ENCODE measurements at places on chromosomes 7 and 10.

- DNase-seq, result no peak
Measured at GRCh38 chr10:11683529-11684320, 58.5 kb upstream of the ECHDC3 start.

DNA sequence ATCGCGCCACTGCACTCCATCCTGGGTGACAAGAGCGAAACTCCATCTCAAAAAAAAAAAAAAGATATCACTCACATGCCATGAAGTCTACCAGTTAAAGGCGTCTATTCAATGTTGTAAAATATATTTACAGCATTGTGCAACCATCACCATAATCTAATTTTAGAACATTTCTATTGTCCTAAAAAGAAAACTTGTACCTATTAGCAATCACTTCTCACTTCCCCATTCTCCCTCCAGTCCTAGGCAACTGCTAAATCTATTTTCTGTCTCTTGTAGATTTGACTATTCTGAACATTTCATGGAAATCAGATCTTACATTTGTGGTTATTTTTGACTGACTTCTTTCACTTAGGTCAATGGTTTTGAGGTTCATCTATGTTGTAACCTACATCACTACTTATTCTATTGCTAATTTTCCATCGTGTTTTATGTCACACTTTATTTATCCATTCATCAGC lies 25.2 kb upstream of the OTUD1 start:
- DNase-seq, result no peak

DNA sequence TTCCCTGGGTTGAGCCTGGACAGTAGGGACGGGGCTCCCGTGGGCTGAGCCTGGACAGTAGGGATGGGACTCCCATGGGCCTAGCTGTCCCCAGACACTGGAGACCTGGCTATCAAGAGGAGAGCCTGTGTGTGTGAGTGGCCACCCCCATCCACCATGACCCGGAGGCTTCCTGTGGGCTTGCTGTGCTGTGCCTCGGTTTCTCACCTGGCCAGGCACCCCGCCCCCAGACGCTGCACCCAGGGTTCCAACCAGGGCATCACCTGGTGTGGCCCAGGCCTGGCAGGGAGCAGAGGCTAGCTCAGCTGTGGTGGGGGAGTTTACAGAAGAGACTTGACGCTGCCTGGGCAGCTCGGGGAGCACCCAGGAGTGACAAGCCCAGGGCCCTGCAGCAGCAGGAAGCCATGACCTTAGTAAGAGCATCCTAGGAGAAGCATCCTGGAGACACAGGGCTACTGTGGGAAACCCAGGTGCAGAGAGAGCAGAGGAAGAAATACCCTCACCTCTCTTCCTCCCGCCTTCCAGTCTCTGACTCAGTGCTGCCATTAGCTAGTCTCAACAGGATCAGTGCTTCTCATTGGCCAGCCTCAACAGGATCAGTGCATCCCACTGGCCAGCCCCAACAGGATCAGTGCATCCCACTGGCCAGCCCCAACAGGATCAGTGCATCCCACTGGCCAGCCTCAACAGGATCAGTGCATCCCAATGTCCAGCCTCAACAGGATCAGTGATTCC lies 61.0 kb downstream of the PDGFA start:
- no peak for DNase-seq

DNA sequence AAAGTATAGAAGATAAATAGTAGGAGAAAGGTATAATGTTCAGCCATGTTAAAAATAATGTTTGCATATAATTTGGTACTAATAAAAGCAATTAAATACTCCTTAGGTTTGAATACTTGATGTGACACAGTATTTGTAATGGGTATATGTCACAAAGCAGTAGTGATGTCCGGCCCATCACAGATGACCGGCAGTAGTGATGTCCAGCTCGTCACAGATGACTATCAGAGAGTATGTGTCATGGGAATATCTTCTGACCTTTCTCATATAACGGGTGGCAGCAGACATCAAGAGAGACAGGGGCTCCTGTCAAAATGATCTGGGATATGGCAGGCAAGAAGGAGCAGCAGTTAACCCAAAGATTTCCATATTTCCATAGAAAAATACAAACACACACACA lies 477.4 kb upstream of the KLF6 start:
- DNase-seq, result no peak

DNA sequence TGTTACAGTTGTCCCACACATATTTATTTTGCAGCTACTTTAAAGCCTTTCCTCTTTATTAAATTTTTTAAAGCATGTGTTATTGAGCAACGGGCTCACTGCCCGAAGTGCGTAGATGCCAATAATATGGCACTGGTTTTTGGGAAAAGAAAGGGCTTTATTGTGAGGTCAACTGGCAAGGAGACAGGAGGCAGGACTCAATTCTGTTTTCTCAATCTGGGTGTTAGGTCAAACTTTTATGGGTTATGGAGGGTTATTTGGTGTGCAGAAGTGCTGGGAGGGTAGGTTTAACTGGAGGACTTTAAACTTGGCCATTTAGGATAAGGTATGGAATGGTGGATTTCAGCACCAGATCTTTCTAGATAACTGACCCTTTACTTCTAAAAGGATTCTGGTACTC lies 183.6 kb downstream of the LRRC4 start:
- no peak for DNase-seq

GRCh38 chr7:69550991-69551390 lies 47.3 kb upstream of the AUTS2 start:
- DNase-seq, result no peak

DNA sequence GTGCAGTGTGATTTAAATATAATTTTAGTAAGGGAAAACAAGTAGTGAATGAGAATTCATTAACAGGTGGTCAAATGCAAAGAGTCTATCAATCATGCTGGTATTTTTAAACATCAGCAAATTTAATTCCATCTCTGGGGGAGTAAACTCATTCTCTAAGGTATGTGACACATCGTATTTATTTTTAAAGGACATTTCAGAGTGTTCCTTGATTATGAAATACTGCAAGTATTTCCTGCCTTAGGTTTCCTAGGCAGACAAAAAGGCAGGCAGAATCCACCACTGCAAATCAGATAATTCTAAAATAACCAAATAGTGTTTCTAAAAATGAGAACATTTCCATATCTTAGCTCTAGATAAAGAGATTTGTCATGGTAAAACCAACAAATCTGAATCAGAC lies 193.8 kb downstream of the LRRTM3 start:
- DNase-seq, result no peak

GRCh38 chr7:92498557-92498956 lies 20.8 kb upstream of the ERVW-1 start:
- DNase-seq, result no peak

- no peak for DNase-seq
Measured at GRCh38 chr10:14353291-14353913, 22.7 kb upstream of the FRMD4A start.

DNA sequence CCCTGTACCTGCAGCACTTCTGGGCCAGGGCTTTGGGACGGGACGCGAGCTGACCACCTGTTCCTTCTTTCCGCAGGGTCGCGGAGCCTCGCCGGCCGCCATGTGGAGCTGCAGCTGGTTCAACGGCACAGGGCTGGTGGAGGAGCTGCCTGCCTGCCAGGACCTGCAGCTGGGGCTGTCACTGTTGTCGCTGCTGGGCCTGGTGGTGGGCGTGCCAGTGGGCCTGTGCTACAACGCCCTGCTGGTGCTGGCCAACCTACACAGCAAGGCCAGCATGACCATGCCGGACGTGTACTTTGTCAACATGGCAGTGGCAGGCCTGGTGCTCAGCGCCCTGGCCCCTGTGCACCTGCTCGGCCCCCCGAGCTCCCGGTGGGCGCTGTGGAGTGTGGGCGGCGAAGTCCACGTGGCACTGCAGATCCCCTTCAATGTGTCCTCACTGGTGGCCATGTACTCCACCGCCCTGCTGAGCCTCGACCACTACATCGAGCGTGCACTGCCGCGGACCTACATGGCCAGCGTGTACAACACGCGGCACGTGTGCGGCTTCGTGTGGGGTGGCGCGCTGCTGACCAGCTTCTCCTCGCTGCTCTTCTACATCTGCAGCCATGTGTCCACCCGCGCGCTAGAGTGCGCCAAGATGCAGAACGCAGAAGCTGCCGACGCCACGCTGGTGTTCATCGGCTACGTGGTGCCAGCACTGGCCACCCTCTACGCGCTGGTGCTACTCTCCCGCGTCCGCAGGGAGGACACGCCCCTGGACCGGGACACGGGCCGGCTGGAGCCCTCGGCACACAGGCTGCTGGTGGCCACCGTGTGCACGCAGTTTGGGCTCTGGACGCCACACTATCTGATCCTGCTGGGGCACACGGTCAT lies 13.3 kb downstream of the GPR146 start:
- DNase-seq, result no peak

GRCh38 chr7:74183653-74184450 lies 9.7 kb downstream of the EIF4H start:
- DNase-seq, result peak; percentile 41

DNA sequence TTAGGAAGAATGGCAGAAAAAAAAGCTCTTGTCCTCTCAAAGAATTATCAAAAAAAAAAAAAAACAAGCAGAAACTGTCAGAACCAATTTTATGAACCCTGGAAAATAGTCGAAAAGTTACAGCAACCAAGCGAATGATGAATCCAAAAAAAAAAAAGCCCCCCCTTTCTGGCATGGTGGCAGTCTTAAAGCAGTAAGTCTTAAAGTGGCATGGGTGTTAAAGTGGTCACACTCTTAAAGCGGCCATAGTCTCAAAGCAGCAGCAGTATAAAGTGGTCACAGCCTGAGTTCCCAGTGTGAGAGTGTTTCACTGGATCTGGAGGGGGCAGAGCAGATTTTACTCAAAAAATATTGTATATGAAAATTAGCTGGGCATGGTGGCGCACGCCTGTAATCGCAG lies 96.8 kb upstream of the RAB18 start:
- DNase-seq, result no peak

- DNase-seq, result no peak
Measured at GRCh38 chr10:121420006-121420405, 178.2 kb downstream of the FGFR2 start.

- DNase-seq, result no peak
Measured at GRCh38 chr10:68327889-68328786, 3.7 kb upstream of the HNRNPH3 start.

DNA sequence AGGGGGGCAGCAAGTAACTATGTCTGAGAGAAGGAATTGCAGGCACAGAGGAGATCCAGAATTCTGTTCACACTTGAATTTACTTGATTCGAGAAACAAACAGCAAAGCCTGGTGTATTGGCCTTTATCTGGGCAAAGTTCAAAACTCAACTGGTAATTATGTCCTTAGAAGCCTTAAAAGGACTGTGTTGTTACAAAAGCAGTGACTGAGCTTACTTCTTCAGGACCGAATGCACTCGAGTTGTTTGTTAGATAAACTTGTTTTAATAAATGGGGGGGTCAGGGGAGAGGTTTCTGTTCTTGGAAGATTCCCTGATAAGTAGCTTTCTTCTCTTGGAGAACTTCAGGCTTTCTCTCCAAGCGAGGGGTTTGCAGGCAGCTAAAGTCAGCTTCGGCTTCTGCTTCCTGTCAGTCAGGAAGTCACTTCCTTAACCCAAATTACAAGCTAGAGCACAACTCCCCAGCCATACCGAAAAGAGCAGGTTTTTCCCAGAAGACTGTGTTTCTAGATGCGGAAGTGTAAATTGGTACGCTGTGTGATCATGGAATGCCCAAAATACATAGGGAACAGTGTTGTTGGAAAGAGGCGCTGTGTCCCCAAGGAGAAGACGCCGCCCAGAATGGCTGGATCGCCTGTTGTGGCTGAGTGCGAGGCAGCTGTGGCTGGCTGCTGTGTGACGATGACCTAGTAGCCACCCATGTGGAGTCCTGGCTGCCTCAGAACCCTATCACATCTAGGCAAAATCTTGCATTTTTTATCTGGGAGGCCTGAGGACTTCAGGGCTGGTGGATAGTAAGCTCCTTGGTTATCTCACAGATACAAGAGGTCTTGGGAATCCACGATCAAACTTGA lies 110.4 kb downstream of the TCF7L2 start:
- DNase-seq, result peak; percentile 9

DNA sequence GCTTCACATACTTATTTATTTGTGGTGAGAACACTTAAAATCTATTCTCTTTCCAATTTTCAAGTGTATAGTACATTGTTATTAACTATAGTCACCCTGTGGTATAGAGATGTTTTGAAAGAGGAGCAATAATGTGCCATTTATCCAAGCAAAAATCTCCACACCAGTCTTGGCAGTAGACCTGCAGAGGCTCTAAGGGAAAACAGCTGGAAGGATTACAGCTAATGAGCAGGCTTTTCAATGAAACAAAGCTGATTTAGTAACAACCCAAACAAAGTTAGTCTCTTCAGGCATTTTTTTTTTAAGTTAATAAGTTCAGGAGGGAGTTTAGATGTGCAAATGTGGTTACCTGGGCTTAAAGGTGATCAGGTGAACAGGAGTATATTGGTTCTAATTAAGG lies 101.9 kb downstream of the EVX1 start:
- DNase-seq, result no peak

GRCh38 chr10:124285587-124286527 lies 132.9 kb downstream of the OAT start:
- DNase-seq, result no peak
